ENCODE measurements at places on chromosomes 12 and 14. TPM values are rescaled to one million over a fixed set of nuclear protein-coding genes. Genes with fewer than 3 reads are reported as not detected.

Gene GPX2
- 0.68 TPM for polyA plus RNA-seq

Gene KRT6C
- not detected for polyA plus RNA-seq

Gene RNF34
- 39.4 TPM for polyA plus RNA-seq

Gene TRHDE
- polyA plus RNA-seq = 29.4 TPM

- no peak for DNase-seq
These were observed 79.6 kb upstream of the SLC38A2 start for GRCh38 chr12:46452061-46452615.

DNA sequence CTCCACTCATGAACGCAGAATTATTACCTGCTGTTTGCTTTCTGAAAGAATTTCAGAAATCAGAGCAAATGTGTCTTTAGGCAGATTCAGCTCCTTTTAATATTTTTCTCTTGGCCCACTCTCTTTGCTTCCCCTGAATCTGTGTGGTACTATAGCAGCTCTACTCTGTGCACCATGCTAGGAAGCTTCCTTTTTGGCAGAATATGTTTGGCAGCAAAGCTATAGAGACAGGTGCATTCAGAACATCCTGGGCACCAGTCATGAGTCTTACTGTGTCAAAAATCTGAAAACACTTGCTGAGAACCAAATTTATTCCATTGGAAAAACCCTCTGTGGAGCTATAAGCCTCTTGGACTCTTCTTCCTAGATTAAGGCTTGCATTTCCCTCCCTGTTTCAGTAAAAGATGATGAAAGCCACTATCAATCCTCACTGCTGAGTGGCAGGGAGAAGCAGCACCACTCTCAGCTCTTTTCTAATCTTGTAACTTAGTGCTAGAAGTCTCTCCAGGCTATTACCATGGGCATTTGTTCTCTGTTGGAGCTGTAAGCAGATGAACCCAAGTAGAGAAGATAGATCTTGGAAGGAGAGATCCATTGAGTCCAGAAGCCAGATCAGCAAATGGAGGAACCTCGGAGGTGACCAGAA, 18.2 kb downstream of the CIPC start:
- no peak for DNase-seq

DNA sequence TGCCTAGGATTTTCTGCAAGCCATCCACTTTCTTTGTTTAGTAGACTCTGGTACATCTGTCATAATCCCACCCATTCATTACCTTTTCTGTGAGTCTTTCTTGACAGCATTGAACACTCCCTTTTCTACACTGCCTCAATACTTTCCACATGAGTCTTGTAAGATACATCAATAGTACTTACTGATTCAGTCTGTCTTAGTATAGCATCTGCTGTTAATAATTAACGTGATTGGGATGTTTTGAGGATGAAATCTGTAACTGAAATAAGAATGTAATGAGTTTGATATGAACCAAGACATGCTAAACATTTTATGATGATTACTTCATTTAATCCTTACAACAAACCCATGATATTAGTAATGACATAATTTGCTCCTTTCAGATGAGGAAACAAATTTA, 196.2 kb upstream of the FOXG1 start:
- DNase-seq = no peak

DNA sequence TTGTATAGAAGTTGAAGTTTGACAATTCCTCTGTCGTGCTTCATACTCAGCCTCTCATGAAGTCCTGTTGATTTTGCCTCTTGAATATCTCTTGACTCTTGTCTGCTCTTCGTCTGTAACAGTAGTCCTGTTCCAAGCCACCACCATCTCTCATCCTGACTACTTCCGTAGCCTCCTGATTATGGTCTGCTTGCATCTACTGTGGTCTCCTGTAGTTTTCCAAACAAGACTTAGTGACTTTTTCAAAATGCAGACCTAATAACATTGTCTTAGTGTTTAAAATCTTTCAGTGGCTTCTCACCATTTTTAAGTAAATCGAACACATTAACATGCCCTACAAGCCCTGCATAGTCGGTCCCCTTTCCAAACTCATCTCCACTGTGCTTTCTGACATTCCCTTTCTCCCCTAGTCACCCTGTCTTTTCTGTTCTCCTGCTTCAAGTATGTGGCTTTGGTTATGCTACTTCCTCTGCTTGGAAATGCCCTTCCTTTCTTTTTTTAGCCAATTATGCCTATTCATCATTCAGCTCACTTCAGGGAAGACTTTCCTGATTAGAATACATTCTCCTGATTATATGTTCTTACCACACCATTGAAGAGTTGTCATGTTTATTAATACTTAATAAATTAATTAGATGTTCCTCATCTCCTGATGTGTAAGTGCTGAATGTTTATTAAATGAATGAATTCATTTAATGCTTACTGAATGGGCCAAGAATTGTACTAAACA, 2.0 kb downstream of the SCYL2 start:
- DNase-seq = no peak

DNA sequence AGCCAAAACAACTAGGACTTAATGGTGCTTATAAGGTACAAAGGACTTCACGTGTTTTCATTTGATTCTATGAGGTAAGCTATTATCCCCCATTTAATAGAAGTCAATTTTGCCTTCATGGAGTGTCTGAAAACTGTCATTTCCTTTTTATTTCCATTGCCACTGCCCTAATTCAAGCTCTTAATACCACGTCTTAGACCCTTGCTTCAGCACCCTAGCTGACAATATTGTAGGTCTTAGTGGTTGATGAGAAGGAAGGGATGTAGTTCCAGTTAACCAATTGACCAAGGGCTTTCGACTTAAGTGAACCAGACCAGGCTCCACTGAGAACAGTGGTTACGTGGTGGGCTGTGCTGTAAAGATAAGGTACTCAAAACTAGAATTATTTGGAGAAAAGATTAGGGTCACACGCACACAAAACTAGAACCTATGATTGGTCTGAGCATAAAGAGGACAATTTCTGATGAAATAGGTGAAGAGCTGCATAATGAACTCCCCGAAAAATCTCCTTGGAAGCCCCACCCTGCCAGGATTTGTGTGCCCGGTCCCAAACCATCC, 9.6 kb upstream of the ASIC1 start:
- no peak for DNase-seq

- no peak for DNase-seq
These were observed 42.5 kb downstream of the SLC2A13 start for GRCh38 chr12:40063414-40063813.

- no peak for DNase-seq
These were observed 1.6 kb upstream of the NUMB start for GRCh38 chr14:73459959-73460358.

- DNase-seq = no peak
These were observed 67.0 kb upstream of the CCDC198 start for GRCh38 chr14:57560681-57561080.

- DNase-seq = no peak
These were observed 323.3 kb upstream of the RTL1 start for GRCh38 chr14:101226603-101227425.

DNA sequence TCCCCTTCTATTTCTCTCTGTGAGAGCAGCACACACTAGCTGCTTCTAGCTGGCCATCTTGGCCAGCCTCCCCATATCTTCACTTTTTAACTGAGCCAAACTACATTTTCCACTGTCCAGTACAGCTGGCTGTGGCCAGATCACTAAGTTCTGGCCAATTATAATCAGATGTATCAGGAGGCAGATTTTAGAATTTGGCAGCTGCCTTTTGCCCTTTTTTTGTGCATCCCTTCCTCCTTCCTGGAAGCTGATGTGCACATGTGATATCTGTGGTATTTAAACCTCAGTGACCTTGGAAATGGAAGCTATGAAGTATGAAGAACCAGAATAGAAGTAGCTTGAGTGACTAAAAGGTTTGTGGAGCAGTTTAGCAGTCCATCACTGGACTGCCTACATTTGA, 49.8 kb upstream of the ANO6 start:
- no peak for DNase-seq

- no peak for DNase-seq
These were observed 76.7 kb downstream of the TTC8 start for GRCh38 chr14:88901189-88901588.

Measured in right renal pelvis (tissue), 4 donors.